ENCODE measurements at places on chromosomes 5 and 9.

DNA sequence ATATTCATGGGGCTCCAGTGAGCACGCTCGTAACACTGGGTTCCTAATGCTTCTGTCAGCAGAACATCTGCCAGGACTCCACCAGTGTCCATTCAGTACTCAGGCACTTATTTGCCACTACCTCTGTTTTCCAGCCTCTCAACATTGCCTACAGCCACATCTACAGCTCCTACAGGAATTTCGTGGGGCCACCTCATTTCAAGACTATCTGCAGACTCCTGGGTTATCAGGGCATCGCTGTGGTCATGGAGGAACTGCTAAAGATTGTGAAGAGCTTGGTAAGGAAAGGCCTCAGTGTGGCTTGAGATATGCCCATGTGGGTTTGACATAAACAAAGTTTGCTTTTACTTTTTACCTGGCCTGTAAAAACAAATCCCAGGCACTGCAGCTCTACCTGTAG, 92.9 kb downstream of the CYFIP2 start:
- DNase-seq: no peak

DNA sequence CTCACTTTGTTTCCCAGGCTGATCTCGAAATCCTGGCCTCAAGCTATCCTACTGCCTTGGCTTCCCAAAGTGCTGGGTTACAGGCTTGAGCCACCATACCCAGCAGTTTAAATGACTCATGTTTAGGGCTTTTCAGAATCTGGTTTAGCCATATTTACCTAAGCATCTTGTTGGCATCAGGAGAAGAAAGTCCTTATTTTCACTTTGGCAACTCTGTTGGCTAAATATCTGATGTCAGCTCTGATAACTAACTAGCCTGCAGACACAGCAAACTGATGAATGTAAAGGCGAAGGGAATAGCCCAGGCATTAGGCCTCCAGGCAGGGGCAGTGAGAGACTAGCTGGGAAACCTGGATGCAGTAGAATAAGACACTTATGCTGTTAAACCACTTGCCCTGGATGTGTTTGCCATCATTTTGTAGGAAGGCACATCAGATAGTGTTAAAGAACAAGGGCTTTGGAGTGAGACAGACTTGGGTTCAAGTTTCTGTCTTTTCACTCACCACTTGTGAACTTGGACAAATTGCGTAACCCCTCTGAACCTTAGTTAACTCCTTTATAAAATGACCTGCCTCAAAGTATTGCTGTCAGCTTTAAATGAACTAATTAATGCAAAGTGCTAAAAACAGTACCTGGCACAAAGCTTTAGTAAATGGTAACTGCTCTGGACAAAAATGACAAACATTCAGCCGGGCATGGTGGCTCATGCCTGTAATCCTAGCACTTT, 34.7 kb upstream of the GARNL3 start:
- no peak for DNase-seq

DNA sequence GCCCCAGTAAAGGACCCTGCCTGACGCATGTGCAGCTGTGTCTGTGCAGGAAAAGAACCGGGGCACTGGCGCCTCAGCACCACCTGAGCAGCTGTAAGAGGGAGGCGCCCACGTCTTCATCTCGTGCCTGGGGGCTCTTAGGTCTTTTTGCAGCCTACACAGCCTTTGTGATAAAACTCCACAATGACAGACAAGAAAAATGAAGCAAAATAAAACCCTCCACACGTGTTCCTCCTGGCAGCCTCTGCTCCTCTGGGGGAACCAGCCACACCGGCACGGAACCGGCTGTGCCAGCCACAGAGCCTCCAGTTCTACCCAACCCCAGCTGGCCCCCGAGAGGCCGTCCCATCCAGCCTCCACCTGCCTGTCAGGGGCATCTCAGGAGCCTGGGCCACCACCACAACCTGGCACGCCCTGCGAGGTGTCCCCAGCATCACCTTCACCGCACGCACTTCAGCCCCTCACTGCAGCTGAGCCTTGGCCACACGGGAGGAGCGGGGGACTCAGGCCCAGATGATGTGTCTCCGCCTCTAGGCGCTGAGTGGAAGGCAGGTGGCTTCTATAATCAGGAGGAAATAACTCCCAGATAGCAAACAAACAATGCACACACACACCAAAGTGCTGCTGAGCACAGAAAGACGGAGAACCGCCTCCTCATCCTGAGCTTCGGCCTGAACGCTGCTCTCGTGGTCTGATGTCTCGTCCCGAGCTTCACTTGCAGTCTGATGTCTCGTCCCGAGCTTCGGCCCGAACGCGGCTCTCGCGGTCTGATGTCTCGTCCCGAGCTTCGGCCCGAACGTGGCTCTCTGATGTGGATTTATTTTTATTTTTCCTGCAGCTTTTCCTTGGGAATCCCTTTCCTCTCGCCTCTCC, 28.6 kb upstream of the NSMF start:
- DNase-seq: no peak

DNA sequence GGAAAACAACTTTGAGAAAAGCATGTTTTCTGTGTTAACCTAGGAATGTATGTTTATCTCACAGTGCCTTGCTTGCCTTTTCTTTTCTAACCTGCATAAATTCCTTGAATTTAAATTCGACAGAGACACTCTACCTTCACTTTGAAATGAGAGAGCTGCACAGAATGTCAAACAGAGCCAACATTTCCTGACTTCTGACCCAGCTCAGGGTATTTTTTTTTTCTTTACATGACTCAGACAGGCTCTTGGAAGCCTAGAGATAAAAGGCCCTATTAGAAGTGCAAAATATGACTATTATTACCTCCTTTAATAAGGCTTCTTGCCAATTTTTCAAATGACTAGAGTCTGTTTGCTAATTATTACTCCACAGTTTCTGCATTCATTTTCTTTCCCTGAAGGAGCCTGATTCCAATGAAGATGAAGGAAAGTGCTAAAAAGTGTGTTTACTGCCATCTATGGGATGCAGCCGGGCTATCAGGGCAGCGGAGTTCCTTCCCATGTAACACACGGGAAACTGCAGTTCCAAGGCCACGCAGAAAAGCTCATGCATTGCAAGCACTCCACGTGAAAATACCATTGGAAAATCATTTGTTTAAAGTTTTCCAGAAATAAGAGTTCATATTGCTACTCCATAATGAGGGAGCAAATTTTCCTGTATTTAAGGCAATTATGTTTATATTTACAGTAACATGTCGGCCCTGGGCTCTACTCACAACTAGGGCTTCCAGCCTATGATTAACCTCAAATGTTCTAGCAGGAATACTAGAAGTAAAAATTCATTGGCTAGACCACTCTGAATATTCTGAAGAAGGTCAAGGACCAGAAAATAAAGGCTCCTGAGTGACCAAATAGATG, 485.6 kb downstream of the ZSWIM6 start:
- no peak for DNase-seq

- DNase-seq: no peak
Measured at GRCh38 chr9:99197124-99197630, 24.6 kb downstream of the ALG2 start.

DNA sequence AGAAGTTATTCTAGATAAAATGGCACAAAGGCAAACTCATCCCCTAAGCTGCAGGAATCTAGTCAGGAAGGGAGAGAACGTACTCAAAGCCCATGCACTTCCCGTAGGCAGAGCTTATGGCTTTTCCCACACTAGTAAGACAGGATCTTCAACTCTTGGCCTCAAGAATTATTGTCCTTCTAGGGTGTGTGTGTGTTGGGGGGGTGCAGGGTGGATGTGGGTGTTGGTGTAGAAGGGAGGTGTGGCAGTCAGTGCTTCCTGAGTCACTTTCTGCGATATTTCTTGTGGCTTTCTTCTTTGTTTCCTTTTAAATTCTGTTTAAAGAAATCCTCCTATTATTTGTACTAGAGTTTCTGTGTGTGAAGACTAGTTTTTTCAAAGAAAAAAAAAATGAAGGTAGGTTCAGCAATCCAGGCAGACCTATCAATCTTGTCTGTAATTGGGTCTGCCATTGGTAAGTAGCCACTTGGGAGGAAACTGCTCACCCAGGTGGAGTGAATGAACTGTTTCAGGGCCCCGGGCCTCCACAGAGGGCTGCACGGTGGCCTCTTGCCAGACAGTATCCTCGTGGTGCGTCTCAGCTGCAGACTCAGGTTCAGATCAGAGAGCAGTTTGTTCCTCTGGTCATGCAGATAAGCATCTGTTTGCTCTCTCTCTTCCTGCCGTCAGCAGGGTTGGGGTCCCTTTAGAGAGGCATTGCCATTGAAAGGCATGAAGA, 131.9 kb downstream of the NPR3 start:
- DNase-seq: peak; percentile 3

DNA sequence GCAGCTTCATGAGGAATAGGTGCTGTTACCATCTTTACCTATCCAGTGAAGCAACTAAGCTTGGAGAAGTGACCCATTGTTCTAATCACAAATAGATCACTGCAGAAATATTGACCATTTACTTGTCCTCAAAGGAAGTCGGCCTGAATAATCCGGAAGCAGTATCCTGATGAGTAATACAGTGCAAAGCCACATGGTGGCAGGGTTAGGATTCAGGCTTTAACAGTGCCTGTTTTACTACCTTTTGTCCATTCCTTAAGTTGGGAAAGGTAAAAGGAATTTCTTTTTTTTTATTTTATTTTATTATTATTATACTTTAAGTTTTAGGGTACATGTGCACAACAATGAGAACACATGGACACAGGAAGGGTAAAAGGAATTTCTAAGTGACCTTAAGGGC, 336.3 kb downstream of the KDM4C start:
- no peak for DNase-seq

DNA sequence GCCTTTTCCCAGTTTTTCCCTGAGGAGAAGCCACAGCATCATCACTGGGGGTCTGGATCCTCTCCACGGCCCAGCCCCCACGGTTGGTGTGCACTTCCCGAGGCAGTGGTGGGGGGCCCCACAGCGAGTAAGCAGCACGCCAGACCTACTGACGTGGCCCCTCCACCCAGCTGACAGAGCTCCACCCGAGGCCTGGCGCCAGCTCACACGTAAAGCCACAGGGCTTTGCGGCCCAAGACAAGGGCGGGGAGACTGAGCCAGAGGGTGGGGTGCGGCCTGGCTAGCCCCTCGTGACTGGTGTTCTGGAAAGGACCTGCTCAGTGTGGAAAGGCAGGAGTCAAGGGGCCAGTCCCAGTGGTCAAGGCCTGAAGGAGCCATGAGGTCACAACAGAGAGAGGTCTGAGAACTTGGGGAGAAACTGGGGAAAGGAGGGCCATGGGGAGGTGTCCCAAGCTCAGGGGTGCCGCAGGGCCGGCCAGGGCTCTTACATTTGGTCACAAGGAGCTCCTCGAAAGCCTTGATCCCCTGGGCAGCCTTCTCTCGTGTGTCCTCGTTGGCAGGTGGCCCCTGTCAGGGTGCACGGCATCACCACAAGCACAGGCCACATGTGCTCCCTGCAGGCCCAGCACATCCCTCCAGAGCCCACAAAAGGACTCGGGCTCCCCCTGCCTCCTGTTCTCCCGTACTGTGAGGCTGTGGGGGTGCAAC, 5.5 kb downstream of the SNAPC4 start:
- DNase-seq: no peak

DNA sequence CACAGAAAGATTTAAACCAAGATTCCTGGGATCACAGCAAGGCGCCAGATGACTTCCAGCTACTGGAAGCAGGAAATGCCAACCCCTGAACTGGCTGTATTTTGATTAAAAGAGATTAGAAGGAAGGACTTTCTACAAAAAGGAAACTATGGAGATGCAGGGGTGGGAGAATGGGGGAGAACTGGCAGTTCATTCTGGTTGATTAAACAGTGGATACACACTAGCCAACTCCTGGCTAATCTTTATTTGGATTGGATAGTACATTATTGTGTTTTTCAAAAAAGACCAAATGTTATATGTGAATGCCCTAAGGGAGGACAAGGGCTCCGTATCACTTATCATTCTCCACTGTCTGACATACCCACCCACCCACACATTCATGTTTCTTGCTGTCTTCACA, 93.2 kb downstream of the CDO1 start:
- DNase-seq: no peak

- peak; percentile 21 for DNase-seq
Measured at GRCh38 chr5:180090769-180091546, 19.4 kb upstream of the RNF130 start.

DNA sequence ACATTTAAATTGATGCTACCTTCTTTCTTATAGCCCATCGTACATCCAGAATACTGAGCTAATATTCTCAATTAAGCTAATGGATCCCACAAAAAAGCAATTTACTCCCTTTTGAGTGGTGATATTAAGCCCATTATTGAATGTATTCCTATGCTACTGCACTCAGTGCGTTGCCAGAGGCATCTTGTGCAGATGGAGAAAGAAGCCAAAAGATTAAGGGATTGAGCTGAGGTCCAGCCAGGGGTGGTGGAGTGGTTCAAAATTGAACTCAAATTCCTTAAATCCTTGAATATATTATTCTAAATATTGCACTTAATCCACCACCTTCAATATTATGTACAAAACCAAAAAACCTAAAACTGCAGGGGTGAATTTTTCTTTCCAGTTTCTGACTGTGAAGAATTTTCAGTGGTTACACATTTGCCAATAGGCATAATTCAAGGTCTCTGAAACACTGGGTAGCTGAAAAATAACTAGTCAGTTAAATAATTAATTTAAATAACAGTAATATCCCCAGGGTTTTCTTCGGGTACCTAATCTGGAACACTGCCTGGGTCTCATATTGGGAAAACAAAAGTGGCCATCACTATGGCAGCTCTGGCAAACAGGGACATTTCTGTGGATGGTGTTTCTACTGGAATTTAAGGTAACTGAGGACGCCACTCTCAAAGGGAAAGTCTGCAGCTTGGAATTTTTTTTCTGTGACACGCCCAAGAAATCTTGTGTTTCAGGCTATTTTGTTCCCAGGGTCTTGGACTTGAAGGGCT, 6.2 kb upstream of the LIFR start:
- DNase-seq: no peak

- no peak for DNase-seq
Measured at GRCh38 chr9:95785209-95785608, 90.3 kb upstream of the ERCC6L2 start.

GRCh38 chr9:111726949-111727348, 65.5 kb downstream of the GNG10 start:
- DNase-seq: no peak

DNA sequence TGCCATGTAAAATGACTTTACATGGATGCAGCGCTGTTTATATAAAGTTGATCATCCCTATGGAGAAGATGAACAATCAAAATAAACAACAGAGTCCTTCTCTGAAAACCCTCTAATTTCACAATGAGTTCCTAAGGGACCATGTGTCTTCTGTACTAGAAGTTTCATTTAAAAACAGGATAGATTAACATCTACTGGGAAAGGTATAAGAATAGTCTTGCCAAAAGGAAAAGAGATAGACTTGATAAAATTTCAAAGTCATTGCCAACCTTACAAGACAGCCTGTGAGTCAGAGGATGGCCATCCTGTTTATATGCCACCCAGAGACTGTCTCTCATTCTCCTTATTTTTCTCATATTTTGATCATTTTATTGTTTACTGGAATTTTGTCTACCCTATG, 367.1 kb upstream of the PDE4D start:
- no peak for DNase-seq

- DNase-seq: no peak
Measured at GRCh38 chr9:3828495-3828894, 302.7 kb upstream of the RFX3 start.

- no peak for DNase-seq
Measured at GRCh38 chr9:98428454-98428853, 173.0 kb upstream of the TBC1D2 start.
